Effector CD8-positive, alpha-beta T cell (primary cell): ENCODE measurements at places on chromosomes 3 and 15.

DNA sequence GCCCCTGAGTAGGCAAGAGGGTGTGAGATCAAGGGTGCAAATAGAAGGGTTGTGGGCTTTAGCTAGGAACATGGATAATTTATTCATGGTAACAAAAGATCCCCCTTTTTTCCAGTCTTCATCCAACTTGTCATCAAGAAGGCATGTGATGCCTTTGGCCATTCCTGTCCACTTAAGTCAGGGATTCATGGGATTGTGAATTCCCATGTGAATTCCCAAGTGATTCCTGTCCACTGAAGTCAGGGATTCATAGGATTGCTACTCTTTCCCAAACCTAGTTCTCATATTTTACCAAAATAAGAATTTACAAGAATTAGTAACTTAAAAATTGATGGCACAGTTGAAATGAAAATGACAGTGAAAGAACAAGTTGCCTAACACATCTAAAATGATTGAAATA is 40.8 kb downstream of the HMG20A start:
- DNase-seq: no peak

DNA sequence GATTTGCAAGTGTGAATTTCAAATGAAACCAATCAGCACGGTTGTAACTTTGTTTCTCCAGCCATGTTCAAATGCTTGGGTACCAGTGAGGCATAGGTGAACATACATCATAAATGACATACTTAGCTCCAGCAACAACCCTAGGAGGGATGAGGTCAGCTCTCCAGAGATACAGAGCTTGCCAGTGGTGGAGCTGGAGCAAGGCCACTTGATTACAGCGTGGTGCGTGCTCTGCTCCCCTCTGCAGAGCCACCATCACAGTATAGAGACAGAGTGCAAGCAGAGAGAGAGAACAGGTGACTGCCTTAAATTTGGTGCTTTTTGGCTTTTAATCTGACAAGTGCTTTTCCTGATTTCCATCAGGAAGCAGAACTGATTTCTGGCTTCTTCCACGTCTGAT is 275.1 kb downstream of the PDZRN3 start:
- DNase-seq: no peak

GRCh38 chr3:25508901-25509300 is 80.8 kb downstream of the RARB start:
- DNase-seq: no peak

- no peak for DNase-seq
Measured at GRCh38 chr3:149992416-149993058, 21.8 kb upstream of the PFN2 start.

DNA sequence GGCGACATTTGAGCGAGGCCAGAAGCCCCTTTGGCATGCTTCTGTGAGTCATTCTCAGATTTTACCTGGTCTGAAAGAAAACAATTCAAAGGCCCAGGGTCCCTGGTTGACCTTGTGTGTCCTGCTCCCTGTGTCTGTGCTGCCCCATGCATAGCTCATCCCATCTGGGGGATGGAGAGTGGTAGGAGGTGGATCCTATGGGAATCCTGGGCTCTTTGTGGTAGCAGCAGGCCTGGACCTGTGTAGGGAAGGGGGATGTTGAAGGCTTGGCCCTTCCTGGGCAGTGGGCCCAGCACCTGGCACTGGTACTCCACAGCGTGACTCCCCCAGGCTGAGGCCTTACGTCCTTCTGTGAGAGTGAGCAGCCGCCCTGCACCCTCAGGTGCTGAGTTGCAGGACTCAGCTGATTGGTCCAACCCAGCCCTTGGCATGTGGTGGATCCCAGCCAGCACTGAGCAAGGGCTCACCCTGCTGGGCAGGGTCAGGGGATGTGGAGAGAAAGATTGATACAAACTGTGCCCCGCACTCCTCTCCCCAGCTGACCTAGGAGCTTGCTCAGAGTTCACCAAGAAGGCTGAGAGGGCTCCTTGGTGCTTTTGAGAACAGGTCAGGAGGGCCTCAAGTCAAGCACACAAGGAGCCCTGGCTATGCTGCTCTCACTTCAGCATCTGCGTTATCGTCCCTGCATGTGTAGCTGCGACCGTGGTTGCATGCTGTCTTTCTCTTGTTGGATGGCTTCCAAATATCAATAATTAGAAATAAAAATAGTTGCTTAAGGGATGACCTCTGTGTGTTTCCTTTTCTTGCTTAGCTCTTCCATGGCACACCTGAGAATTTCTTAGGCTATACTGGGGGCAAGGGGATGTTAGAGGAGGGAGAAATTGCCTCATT is 21.4 kb upstream of the JMJD7 start:
- no peak for DNase-seq

GRCh38 chr3:72990701-72991395 is 5.8 kb upstream of the PPP4R2 start:
- no peak for DNase-seq

DNA sequence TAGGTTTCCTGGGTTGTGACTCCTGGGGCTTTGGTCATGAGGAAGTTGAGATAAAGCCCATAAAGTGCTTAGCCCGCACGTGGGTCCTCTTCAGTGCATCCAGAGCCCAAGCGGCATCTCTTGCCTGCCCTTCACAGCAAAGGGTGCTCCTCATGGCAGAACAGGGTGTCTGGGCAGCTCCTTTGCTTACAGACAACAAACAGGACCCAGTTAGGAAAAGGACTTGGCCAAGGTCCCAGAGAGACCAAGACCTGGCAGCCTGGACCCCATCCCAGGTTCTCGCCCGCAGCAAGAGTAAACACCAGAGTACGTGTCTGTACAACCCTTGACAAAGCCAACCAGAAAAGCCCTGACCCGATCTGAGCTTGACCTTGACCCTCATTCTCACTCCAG is 27.0 kb downstream of the ALS2CL start:
- DNase-seq: no peak

DNA sequence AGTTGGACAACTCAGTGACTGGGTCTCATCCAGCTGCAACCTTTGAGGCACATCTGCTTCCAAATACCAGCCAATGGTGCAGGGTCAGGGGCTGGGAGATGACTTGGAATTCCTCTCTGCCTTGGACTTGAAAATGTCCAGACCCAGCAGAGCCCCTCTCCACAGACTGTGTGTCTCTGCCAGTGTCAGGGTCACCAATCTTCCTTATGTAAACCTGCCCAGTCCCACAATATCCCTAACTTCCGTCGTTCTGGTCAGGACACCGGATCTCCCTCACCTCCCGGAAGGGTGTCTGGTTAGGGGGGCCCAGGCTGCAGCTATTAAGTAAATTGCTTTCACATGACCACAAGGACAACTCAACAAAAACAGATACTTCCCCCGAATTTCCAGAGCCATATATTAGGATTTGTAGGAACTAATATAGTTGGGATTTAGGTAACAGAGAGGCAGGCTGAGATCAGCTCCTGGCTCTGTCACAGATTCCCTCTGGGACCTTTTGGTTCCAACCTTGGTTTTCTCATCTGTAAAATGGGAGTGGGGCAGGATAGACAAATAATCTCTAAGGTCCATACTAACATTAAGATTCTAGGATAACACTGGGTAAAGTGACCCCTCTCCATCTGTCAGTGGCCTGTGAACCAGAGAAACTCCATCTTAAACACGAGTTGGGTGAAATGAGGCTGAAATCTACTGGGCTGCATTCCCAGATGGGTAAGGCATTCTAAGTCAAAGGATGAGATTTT is 30.8 kb downstream of the IGDCC3 start:
- DNase-seq: no peak

DNA sequence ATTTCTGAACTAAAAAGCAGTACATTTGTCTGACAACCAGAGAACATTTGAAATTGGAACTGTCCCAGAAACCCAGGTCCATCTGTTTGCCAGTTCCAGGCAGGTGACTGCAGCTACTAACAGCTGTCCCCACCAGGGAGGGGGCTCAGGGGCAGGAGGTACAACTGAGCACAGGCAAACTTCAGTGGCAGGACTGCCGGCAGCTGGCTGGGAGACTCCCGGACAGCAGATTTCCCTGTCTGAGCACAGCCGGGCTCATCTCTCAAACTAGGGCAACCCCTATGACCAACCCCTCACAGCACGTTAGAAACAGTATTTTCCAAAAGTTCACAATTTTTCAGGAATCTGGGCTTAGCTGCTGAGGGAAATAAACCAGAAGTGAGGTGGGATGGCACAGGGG is 88.8 kb downstream of the MEGF11 start:
- DNase-seq: no peak

GRCh38 chr3:197201791-197202452 is 96.5 kb downstream of the DLG1 start:
- no peak for DNase-seq

- no peak for DNase-seq
Measured at GRCh38 chr3:147049821-147050220, 356.5 kb downstream of the ZIC4 start.

DNA sequence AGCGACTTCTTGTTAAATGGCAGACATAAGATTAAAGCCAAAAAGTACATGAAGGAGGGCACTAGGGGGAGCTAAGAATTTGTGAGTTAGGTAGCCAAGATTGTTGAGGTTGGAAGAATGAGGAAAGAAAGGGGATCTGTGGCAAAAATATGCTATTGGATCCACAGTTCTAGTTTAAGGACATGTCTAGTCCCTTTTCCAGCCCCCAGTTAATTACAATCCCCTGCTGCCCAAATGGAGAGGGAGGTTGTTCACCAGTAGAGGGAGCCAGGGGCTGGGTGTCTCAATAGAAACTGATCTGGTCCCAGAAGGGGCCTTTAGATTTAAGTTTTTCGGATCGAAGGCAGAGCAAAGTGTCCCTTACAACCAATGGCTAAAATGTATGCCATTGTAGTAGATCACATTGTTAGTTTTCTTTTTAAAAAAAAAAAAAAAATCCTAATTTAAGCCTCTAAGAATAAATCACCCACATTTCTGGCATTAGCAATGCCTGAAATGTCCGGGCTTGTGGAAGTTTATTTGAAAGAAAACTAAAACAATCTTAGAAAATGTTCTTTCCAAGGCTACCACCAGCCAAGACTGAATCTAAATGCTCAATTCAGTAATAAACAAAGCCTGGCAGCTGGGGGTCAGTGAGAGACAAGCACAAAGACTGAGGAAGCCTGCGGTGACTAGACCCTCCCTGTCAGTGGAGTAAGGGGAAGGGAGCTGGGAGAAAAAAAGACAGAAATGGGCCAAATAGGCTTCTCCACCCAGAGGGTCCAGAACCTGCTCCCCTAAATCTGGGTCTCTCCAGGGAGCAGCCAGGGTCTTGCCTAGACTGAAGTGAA is 7.1 kb downstream of the COL8A1 start:
- DNase-seq: no peak

DNA sequence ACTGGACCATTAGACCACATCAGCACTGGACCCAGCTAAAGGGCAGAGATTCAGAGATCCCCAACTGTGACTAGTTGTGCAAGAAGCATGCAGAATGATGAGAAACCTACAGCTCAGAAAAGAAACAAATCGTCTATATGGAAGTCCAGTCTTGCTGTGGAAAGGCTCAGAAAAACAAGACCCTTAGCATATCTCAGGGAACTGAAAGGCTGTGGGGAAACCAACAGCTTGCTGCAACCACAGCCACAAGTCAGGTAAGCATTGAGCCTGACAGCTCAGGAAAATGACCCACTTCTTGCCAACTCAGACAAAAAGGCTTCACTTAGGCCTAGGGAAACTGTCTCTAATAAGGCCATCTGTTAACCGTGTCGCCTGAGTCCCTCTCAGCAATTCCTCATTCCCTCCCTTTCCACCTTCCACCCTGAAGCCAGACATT is 145.6 kb downstream of the LSAMP start:
- DNase-seq: no peak
